ENCODE measurements at places on chromosomes 7 and 10. TPM values are rescaled to one million over a fixed set of nuclear protein-coding genes. Genes with fewer than 3 reads are reported as not detected.

CYP2C19 gene
- total RNA-seq, result not detected

NUTM2A gene
- total RNA-seq, result 0.08 TPM

RAB19 gene
- not detected for total RNA-seq

LRRD1 gene
- total RNA-seq, result not detected

RBP4 gene
- 4.9 TPM for total RNA-seq

SPDYE8 gene
- total RNA-seq, result not detected

Data from A549 treated with dexamethasone at 1 μM for 4 hours (cell line).